ENCODE measurements at places on chromosomes 11 and 22.

DNA sequence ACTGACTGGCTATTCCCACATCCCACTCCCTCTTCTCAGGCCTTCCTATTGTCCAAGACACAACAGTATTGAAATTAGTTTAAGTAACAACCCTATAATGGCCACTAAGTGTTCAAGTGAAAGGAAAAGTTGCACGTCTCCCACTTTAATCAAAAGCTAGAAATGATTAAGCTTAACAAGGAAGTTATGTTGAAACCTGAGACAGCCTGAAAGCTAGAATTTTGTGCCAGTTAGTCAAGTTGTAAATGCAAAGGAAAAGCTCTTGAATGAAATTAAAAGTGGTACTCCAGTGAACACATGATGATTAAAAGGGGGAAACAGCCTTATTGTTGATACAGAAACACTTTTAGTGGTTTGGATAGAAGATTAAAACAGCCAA is 332.7 kb downstream of the CASP12 start:
- DNase-seq = no peak

- DNase-seq = no peak
Observed at GRCh38 chr11:10990637-10991193, 132.9 kb upstream of the ZBED5 start.

DNA sequence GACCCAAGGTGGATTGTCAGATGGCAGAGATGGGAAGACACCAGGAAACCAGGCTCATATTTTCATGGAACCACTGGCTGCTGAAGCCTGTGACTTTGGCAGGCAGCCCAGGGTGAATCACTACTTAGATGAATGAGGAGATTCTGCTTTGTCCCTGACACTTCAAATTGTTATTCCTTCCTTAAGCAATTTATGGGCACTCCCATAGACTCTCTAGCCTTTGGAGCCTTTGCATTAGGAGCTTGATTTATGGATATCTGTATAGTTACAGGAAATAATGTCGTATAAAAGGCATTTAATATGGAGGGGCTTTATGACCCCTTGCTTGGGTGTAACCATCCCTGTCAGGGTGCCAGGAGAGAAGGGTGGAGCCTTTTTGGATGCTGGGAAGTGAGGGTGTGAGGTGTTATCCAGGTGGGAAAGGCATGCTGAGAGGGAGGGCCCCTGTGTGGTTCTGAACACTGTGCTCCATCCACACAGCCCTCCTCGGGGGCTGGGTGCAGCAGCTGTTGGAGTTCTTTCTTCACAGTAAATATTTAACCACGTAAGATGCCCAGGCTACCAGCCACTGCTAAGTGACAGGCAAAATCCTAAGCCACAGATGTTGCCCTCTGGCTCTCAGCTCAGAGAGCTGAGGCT is 35.3 kb downstream of the IL18 start:
- no peak for DNase-seq

DNA sequence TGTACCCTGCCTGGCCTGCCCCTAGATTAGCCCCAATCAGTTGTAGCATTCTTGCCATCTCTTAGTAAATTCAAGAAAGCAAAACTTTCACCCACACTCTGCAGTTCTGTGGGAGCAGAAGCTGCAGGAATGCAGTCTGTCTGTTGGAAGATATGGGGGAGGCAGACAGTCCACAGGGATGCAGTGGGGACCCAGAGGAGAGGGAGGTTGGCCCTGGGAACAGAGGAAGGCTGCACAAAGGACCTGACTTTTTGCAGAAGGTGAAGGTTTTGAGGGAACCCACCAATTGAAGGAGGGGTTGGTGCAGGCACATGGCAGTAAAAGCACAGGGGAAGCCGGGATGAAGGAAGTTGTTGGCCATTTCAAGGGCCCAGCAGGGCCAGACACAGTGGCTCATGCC is 16.5 kb downstream of the SNAP29 start:
- no peak for DNase-seq

GRCh38 chr11:18723991-18724390 is 2.0 kb downstream of the IGSF22 start:
- no peak for DNase-seq

DNA sequence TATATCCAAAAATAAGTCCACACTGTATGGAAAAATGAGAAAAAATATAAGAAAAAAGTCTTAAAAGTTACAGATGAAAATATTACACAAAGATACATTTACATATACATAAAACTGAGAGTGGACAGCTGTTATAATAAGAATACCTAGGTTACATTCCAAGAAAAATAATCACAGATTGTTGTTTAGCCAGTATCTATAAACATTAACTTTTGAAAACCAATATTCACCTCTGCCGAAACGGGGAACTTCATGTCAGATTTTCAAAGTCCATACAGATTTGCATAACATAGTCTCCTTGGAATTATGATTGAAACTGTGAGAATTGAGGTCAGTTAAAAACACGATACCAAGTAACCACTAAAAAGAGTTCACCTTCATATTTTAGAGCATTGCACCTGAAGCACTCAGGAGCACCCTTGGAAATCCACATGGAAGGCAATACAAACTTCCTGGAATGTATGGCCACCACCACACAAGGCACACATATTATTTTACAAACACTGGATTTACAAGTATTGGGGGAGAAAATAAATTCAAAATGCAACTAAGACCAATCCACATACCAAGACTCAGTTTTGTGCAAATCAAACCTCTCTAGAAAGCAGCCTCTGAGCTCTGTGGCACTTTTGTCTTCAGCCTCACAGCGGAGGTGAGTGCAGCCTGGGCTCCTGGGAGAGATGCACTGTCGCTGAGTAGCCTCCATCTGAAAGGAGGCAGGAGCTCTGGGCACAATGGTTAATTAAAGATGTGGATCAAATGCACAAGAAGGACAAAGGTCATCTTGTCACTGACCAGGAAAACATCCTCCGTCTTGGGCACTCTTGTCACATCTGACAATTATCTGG is 34.4 kb downstream of the ZNF195 start:
- no peak for DNase-seq

Measured in bone marrow (tissue), 2 donors.